ENCODE measurements at places on chromosomes 4 and X.

DNA sequence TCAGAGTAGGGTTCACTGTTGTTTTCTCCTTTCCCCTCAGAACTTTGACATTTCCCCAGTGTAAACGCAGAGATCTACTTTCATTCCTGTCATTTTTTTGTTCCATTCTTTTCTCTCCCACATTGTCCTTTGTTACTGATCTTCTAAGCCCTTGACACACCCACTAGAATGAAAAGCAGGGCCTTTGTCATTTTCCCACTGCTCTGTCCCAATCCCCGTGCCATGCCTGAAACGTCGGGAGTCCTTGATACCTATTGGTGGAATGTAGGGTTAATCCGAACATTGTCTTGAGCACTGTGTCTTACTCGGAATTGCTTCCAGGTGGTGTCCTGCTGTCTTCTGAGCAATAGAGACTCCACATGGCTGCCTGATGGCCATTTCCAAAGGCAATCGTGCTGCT lies 887.1 kb upstream of the FRG1 start:
- DNase-seq: no peak

- DNase-seq: peak; percentile 8
Measured at GRCh38 chrX:49039598-49040375, 3.4 kb downstream of the TFE3 start.

- no peak for DNase-seq
Measured at GRCh38 chr4:86810847-86811246, 38.3 kb downstream of the SLC10A6 start.

- no peak for DNase-seq
Measured at GRCh38 chr4:2800691-2801596, 8.1 kb downstream of the SH3BP2 start.

DNA sequence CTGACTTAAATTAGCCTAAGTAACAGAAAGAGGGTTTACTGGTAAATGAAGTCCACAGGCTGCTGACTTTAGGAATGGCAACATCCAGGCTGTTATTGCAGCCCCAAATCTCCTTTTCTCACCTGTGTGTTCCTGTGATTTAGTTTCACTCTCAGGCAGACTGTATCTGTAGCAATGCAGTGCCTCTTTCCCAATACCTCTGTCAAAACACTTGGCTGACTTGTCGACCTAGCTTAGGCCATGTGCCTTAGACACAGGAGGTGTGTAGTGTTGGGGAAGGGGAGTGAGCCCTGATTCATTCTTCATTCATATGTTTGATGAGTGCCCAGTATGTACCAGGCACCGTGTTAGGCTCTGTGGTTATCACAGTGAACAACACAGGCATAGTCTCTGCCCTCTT lies 46.9 kb downstream of the JADE3 start:
- no peak for DNase-seq

GRCh38 chr4:169226565-169226964 lies 44.2 kb downstream of the SH3RF1 start:
- DNase-seq: no peak

GRCh38 chrX:70332600-70332999 lies 42.7 kb downstream of the KIF4A start:
- no peak for DNase-seq

DNA sequence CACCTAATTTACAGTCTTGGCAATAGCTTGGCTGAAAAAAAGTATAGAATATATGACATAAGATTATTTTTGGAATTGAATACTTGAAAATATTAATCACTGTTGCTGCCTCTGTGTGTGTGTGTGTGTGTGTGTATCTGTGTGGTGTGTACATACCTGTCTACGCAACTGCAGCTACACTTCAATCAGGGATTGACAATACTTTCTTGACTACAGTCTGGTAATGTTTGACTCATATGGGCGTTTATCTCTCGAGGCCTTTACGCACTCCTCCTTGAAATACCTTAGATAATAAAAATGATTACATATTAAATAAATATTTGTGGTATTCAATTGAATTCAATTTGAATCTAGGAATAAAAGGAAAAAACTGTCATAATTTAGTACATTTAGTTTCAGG lies 565.2 kb downstream of the PCDH18 start:
- DNase-seq: no peak

DNA sequence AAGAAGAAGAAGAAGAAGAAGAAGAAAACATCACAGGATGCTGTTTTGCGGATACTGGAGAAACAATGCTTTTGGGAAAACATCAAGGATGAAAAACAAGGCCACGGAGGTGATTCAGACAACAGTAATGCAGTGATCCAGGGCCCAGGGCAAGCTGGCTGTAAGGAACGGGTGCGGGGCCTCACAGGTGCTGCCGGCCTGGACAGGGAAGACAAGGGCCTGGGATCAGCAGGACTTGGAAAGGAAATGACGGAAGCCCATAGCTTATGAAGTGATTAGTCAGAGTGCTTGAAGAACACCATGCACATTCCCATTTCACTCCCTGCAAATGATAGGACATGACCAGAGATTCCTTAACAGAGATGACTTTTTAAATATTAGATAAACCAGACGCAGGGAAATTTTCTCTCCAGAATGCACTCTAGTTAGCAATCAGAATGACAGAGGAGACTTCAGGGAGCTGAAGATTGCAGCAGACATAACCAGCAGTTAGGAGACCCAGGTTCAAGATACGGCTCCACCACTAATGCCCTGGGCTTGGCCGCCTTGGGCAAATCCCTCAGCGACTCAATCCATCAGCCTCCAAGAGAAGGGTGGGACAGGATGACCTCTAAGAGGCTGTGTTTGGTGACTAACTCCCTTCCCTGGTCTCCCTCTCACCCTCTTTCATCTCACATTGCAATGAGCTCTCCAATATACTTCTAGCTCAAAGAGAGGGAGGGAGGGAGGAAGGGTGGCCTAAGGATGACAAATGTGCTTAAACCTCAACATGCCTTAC lies 54.1 kb downstream of the APBB2 start:
- no peak for DNase-seq

GRCh38 chrX:17471861-17472260 lies 96.9 kb downstream of the NHS start:
- DNase-seq: no peak

DNA sequence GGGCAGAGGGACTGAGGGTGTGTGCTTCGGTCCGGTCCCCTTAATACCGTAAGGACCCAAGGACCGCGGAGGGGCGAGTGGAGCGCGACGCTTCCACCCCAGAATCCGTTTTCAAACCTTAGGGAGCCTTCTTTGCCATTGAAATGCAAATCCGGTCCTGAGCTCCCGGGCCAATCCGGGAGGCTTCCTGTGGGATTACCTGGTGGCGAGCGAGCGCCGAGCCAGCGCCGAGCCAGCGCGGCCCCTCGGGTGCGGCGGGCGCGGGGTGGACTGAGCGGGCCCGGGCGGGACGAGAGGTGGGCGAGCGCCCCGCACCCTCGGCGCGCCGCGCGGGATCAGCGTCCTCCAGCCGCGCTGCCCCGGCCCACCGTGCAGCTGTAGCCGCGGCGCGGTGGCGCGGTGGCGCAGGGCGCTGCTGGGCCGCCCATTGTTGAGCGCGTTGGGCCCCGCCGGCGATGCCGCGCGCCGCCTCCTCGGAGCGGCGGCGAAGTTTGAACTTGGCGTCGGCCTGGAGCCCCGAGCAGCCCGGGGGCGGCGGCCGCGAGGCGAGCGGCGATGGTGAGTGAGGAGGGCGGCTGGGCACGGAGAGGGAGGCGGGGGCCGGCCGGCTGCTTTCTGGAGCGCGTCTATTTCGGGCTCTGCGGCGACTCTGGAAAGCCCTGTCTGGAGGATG lies 208.7 kb downstream of the SOWAHB start:
- no peak for DNase-seq

DNA sequence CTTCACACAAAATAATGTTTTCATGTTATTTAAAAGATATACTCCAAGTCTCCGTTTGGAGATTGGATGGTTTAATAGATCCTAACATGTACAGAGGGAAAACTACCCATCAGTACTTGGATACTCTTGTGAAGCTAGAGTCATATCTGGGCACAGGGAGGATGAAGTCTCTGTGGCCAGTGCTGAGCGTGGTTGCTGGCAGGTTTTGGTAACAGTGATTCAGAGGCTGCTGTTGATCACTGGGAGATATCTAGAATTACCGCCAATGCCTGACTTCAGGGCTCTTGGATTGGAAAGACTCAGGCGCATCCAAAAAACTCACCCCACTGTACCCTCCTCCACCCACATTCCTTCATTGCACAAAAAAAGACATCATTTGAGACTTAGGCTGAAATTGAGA lies 107.2 kb upstream of the PGRMC2 start:
- DNase-seq: no peak

DNA sequence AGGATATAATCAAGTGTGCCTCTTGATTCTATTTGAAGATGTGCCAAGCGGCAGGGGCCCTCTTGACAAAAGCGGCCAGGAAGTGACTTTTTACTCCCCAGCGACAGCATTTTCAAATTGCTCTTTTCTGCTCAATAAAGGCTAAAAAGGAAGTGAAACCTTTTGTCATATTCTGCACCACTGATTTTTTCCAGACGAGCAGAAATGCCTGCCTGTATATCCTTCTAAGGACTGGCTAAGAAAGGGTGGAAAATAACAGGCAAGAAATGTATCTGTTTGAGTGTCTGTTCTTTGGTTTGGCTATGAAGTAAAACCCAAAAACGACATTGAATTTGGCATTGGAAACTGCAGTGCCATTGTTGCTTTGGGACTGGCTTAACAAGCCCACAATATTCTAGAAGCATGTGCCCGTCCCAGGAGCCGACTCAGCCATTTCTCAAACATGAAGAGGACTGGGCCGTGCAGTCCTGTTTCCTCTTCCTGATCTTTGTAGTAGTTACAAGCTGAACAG lies 25.4 kb downstream of the TMSB4X start:
- peak; percentile 80 for DNase-seq

DNA sequence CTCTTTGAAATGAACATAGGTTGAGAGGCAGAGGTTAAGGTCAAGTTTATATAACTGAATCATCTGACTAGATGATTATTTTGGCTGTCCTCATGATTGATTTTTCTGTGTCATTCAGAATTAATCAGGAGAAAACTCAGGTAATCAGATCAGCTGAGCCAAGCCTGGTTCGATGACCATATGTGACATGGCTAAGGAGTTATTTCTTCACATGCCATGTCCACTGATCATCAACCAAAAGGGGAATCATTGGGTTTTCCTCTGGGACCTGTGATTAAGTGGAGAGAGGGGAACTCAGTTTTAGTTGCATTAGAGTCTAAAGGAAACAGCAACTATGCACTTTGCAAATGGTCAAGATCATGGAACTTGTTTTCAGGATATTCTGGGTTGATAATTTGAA lies 20.3 kb upstream of the PACRGL start:
- DNase-seq: no peak

DNA sequence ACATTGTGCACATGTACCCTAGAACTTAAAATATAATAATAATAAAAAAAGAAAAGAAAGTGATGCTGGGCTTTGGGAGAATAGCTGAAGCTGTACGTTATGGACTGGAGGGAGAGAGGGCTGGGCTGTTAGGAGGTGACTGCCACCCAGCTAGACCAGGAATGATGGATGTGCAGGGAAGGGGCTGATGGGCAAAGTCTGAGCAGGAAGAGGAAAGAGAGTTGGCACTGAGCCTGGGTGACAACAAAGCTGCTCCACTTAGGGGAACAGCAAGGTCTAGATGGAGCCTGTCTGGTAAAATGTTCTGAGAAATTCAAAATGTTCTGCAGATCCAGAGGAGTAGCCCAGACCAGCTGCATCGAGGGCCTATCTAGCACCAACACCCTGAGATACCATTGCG lies 32.3 kb downstream of the MED28 start:
- no peak for DNase-seq

DNA sequence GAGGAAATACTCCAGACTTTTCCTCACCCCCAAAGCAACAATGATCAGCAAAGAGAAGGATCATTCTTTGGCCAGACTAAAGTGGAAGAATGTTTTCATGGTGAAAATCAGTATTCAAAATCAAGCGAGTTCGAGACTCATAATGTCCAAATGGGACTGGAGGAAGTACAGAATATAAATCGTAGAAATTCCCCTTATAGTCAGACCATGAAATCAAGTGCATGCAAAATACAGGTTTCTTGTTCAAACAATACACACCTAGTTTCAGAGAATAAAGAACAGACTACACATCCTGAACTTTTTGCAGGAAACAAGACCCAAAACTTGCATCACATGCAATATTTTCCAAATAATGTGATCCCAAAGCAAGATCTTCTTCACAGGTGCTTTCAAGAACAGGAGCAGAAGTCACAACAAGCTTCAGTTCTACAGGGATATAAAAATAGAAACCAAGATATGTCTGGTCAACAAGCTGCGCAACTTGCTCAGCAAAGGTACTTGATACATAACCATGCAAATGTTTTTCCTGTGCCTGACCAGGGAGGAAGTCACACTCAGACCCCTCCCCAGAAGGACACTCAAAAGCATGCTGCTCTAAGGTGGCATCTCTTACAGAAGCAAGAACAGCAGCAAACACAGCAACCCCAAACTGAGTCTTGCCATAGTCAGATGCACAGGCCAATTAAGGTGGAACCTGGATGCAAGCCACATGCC lies 89.7 kb downstream of the TET2 start:
- no peak for DNase-seq

DNA sequence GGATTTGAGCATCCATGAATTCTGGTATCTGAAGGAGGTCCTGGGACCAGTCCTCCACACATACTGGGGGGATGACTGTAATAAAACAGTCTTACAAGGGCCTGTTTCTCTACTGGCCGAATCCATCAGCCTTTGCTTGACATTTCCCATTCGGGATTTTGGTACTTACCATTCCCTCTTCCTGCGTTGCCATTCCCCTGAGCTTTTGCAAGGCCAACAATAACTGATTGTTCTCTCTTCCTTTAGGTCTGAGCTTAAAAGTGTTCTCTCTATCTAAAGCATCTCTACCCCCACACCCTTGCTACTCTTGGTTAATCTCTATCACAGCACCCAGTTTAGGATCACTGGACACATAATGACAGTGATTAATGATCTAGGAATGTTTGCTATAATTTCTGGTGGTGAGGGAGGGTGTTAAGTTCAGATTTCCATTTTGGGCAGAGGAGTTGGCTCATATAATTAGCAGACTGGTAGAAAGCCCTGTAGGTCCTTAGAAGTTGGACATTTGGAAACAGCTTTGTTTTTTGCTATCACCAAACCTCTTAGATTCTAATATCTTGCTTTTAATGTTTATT lies 29.4 kb downstream of the TMA16 start:
- no peak for DNase-seq

GRCh38 chr4:153209410-153209809 lies 5.2 kb downstream of the TRIM2 start:
- no peak for DNase-seq

DNA sequence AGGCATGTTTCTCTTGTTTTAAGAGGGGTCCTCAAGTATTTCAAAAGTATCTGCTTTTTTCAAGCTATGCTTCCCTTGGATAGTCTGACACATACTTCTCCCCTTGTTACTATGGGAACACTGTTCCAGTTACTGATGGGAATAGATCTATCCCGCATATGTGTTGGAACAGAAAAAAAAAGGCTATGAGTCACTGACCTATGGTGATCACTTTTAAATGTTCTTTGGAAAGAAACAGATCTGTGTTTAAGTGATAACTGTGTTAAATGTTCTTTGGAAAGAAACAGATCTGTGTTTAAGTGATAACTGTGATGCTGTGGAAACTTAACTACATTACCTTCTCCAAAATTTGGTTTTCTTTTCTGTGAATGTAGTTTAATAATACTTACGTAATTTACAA lies 303.2 kb downstream of the TEX13C start:
- no peak for DNase-seq

GRCh38 chr4:113355550-113356371 lies 306.3 kb downstream of the ANK2 start:
- DNase-seq: peak; percentile 24

Data from T-helper 1 cell (primary cell).